ENCODE measurements at places on chromosomes 7 and 10. TPM values are rescaled to one million over a fixed set of nuclear protein-coding genes. Genes with fewer than 3 reads are reported as not detected.

The CFAP69 gene
- total RNA-seq, result 18.5 TPM

The MBL2 gene
- not detected for total RNA-seq

DNA sequence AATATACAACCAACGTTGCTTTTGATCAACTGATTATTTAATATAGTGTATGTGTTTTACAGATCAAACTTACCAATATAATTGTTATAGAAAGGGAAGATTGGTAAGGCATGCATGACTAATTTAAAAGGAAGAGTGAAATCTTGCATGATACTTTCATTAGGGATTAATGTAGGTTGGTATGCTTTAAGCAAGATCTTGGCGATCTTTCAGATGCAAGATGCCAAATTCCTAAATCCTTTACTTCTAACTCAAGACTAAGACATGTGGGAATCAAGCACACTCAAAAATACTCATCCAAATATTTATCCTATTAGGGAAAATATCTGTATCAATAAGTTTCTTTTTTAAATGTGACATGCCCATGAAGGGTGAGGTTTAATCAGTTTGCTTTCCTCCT is 321.4 kb upstream of the MEOX2 start:
- no peak for DNase-seq

DNA sequence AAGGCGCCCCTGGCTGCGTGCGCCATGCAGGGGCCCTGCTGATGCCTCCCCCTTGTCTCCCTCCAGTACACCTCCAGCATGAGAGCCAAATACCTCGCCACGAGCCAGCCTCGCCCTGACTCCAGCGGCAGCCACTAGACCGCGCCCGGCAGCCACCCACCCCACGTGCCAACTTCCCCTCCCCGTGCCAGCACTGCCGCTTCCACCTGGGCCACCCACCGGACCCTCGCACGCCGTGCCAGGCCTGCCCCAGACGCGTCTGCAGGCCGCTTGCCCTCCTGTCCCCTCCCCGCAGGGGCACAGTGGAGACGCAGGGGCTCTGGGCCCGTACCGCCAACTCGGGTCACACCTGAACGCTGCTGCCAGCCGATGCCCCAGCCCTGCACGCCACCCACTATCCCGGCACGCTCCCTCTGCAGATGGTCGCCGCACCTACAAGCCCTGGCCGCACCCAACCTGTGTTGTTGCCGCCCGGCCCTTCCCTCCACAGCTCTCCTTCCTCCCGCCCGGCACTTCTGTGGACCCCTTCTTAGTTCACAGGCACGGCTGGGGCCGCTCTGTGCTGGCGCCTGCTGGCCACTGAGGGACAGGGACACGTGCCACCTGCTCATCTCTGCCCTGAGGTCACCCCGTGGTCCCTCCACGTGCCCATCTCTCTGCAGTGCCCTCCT is 26.3 kb upstream of the AMZ1 start:
- DNase-seq, result no peak

The CALHM3 gene
- total RNA-seq, result 13.1 TPM

DNA sequence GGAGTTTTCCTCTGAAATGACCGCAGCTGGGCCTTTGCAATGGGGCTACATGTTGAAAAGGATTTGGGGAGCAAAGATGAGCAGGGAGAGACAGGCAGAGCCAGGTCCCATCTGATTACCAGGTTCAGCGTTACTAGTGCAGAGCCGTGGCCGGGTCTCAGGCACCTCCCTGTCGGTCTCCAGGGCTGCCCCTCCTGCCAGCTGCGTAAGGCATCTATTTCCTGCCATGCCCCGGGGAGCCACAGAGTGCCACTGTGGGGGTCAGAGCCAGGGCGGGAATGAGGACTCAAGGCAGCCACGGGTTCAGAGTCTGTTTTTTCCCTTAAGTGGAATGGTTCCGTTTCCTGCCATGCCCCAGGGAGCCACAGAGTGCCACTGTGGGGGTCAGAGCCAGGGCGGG is 382.6 kb upstream of the SHH start:
- DNase-seq, result no peak

DNA sequence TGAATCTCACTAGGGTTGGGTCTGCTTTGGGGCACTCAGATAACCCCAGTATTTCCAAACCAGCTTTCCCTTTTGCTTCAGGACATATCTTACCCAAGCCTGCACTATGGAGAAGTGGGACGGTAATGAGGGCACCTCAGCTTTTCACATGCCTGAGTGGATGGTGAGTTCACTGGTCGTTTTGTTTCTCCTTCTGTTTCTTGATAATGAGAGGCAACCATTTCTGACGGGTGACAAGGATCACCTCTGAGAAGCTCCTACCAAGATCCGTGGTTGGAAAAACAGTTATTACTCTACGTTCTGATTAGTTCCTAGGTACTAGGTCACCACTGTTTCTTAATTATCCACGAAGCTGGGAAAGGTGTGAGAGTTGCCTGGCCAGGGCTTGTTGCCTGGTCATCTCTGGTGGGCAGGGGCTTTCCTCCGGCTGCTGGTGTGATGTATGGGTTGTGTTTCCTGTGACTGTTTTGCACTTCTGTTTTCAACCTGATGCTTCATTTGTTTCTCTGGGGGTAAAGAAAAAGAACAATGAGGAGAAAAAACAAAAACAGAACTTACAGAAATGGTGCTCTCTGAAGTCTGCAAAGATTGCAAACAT is 65.7 kb upstream of the STRIP2 start:
- DNase-seq, result no peak

The LIPN gene
- total RNA-seq, result not detected
